ENCODE measurements at places on chromosomes 11 and 22. TPM values are rescaled to one million over a fixed set of nuclear protein-coding genes. Genes with fewer than 3 reads are reported as not detected.

DNA sequence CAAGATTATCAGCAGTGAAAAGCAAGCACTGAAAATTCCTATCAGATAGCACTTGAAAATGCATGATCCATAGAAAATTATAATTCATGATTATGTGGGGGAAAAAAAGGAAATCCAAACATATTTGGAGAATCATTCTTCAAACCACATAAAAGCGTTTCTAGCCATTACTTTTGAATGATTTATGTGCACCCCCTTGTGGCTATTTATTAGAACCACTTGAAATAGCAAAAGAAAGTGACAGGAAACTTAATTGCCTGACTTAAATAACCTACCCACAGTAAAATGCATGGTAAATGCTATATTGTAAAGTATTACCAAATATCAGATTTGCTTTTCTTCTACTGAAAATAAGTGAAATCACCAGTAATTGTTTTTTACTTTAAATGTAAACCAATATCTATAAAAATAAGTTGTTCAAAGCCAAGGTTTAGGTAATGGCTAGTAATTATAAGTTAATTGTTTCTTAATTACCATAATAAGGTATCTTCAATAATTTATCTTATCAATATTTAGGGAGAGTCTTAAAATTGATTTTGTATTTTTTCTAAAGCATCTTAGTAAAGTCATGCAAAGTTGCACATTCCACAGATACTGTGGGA lies 168.5 kb downstream of the ARHGAP42 start:
- no peaks in the 10 kb centered on the region for H3K27me3 ChIP-seq
- no peak overlapping the region for H3K27ac ChIP-seq
- H3K36me3 ChIP-seq = no peaks in the 10 kb centered on the region
- no peak overlapping the region for H3K4me3 ChIP-seq
- DNase-seq = peak; percentile 52
- H3K4me1 ChIP-seq = peaks cover 26% of the 10 kb centered on the region

GRCh38 chr22:21077884-21078508 lies 32.2 kb downstream of the LRRC74B start:
- peaks cover 13% of the 10 kb centered on the region for H3K4me1 ChIP-seq
- DNase-seq = no peak
- H3K4me3 ChIP-seq = no peak overlapping the region
- no peaks in the 10 kb centered on the region for H3K27me3 ChIP-seq

GRCh38 chr11:117084992-117085391 lies 13.2 kb downstream of the SIK3 start:
- no peak overlapping the region for H3K27ac ChIP-seq
- no peak for DNase-seq
- no peaks in the 10 kb centered on the region for H3K36me3 ChIP-seq
- no peaks in the 10 kb centered on the region for H3K4me1 ChIP-seq
- H3K27me3 ChIP-seq = no peaks in the 10 kb centered on the region

Gene HBE1
- 212 TPM for total RNA-seq

Gene SYT13
- total RNA-seq = 1.4 TPM

- no peak for DNase-seq
- no peak overlapping the region for H3K4me3 ChIP-seq
- no peaks in the 10 kb centered on the region for H3K36me3 ChIP-seq
- H3K4me1 ChIP-seq = no peaks in the 10 kb centered on the region
- H3K27ac ChIP-seq = no peak overlapping the region
- H3K27me3 ChIP-seq = no peaks in the 10 kb centered on the region
These were observed 547.4 kb downstream of the NTM start for GRCh38 chr11:131917634-131918384.

- H3K27me3 ChIP-seq = no peaks in the 10 kb centered on the region
- H3K4me1 ChIP-seq = peaks cover 96% of the 10 kb centered on the region
- peaks cover 29% of the 10 kb centered on the region for H3K36me3 ChIP-seq
- peak overlapping the region; percentile 95 for H3K27ac ChIP-seq
- peak; percentile 87 for DNase-seq
These were observed 51.1 kb upstream of the BLID start for GRCh38 chr11:122167100-122167499.

Gene P4HA3
- 0.91 TPM for total RNA-seq

DNA sequence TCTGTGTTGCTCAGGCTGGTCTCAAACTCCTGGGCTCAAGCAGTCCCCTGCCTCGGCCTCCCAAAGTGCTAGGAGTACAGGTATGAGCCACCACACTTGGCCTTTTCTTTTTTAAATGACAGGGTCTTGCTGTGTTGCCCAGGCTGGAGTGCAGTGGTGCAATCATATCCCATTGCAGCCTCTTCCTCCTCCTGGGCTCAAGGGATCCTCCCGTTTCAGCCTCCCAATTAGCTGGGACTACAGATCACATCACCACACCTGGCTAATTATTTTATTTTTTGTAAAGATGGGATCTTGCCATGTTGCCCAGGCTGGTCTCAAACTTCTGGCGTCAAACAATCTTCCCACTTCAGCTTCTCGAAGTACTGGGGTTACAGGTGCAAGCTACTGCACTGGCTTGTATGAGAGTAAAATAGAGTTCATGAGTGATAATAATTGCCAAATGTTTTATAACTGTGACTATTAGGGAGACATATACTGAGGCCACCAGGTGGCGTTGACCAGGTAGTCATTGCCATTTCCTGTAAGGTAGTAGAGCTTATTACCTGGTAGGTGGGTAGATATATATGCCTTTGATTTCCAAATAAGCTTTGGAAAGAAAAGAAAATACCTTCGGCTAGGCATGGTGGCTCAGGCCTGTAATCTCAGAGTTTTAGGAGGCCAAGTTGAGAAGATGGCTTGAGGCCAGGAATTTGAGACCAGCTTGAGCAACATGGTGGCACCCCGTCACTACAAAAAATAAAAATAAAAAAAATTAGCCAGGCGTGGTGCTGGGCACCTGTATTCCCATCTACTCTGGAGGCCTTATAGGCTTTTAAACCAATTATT lies 5.4 kb downstream of the FDX1 start:
- no peaks in the 10 kb centered on the region for H3K27me3 ChIP-seq
- H3K27ac ChIP-seq = no peak overlapping the region
- no peaks in the 10 kb centered on the region for H3K36me3 ChIP-seq
- DNase-seq = peak; percentile 24
- no peak overlapping the region for H3K4me3 ChIP-seq

DNA sequence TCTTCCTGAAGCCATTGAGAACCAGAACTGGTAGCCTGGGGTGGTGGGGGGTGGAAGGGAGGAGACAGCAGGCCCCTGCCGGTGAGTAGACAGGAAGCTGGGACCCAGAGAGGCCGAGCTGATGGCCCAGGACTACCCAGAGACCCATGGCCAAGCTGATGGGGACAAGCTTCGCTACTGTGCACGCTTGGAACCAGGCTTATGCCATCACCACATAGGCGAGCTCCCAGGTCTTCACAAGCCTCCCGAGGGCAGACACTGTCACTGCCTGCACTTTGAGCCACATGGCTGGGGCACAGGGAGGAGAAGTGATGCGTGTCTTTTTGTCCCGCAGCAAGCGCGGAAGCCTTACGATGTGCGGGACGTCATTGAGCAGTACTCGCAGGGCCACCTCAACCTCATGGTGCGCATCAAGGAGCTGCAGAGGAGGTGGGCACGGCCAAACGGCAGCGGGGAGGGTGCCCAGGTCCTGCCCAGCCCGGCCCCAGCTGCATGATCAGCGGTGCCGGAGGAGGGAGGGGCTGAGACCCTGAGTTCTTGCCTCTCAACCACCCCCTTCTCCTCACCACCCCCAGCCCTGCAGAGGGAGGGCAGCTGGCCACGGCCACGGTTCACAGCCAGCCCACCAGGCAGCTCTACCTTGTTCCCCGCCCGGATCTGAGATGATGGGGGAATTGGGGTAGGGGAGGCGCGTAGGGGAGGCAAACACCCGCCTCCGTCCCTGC lies 76.0 kb upstream of the KCNQ1OT1 start:
- H3K27ac ChIP-seq = no peak overlapping the region
- H3K27me3 ChIP-seq = no peaks in the 10 kb centered on the region
- no peak for DNase-seq
- no peak overlapping the region for H3K4me3 ChIP-seq
- no peaks in the 10 kb centered on the region for H3K36me3 ChIP-seq

Gene CD3G
- 0.20 TPM for total RNA-seq

Gene RFPL1
- not detected for total RNA-seq

GRCh38 chr11:17634776-17635550 lies 84.4 kb upstream of the MYOD1 start:
- DNase-seq = no peak
- H3K27ac ChIP-seq = no peak overlapping the region
- H3K4me1 ChIP-seq = no peaks in the 10 kb centered on the region

GRCh38 chr11:48150213-48150612 lies 66.4 kb upstream of the OR4B1 start:
- H3K27ac ChIP-seq = no peak overlapping the region
- no peak for DNase-seq
- peaks cover 8% of the 10 kb centered on the region for H3K36me3 ChIP-seq
- H3K4me3 ChIP-seq = no peak overlapping the region
- H3K4me1 ChIP-seq = no peaks in the 10 kb centered on the region

Gene DAGLA
- 2.7 TPM for total RNA-seq

GRCh38 chr11:69244266-69244665 lies 49.7 kb upstream of the MYEOV start:
- no peak overlapping the region for H3K4me3 ChIP-seq
- H3K36me3 ChIP-seq = no peaks in the 10 kb centered on the region
- H3K27ac ChIP-seq = no peak overlapping the region
- no peaks in the 10 kb centered on the region for H3K27me3 ChIP-seq
- DNase-seq = no peak

- H3K4me1 ChIP-seq = peaks cover 35% of the 10 kb centered on the region
- H3K27me3 ChIP-seq = no peaks in the 10 kb centered on the region
- peak overlapping the region; percentile 98 for H3K27ac ChIP-seq
- H3K36me3 ChIP-seq = no peaks in the 10 kb centered on the region
- DNase-seq = no peak
- no peak overlapping the region for H3K4me3 ChIP-seq
These were observed 5.9 kb downstream of the TMEM134 start for GRCh38 chr11:67463186-67463585.

DNA sequence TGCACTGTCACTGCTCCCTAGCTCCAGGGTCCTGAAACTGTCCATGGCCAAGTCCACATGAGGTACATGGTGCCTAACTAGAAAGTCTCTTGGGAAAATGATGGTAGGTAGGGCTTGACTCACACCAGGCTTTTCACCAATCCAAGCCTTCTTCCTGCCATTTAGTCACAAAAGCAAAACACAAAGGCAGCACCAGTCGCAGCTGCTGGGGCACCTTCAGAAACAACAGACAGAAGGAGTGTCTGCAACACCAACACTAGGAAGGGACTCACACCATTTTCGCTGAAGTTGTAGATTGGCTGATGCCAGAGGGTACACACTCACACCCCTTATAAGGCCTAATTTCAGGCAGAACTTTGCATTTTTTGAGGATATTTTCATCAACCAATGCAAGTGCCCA lies 55.7 kb downstream of the SYTL2 start:
- H3K27ac ChIP-seq = no peak overlapping the region
- no peak for DNase-seq
- H3K27me3 ChIP-seq = no peaks in the 10 kb centered on the region
- H3K36me3 ChIP-seq = no peaks in the 10 kb centered on the region

DNA sequence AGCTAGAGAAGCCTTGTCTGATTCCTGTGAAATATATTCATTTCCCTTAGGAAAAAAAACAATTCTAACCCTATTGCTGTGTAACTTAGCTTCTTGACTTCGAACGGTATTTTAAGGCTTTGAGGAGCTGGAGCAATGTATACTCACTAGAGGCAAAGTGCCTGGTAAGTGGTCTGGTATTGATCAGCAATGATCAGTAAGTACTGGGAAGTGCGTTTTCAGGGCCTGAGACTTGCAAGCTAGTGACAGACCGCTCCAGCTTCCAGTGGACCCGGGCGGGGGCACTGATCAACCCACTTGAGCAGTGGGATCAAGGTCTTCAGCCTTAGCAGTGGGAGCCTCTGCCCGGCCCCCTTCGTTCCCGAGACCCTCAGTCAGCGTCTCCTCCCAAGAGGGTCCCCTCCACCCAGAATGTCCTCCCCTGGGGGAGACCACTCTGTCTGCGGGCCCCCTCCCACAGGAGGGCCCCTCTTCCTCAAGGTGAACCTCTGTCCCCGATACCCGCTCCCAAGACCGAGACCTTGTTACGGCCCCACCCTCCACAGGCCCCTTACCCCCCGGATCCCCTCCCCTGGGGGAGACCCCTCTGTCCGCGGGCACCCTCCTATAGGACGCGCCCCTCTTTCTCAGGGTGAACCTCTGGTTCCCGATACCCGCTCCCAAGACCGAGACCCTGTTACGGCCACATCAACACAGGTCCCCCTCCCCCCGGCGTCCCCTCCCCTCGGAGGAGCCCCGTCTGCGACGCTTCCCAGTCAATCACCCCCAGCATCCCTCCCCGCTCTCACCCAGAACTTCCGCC lies 452 bp upstream of the ATXN10 start:
- H3K4me1 ChIP-seq = peaks cover 33% of the 10 kb centered on the region
- peak overlapping the region; percentile 90 for H3K27ac ChIP-seq
- H3K36me3 ChIP-seq = no peaks in the 10 kb centered on the region
- no peak for DNase-seq
- H3K4me3 ChIP-seq = peak overlapping the region; percentile 88
- no peaks in the 10 kb centered on the region for H3K27me3 ChIP-seq

Measured in HCT116 (cell line).